ENCODE measurements at places on chromosomes 3 and 15.

DNA sequence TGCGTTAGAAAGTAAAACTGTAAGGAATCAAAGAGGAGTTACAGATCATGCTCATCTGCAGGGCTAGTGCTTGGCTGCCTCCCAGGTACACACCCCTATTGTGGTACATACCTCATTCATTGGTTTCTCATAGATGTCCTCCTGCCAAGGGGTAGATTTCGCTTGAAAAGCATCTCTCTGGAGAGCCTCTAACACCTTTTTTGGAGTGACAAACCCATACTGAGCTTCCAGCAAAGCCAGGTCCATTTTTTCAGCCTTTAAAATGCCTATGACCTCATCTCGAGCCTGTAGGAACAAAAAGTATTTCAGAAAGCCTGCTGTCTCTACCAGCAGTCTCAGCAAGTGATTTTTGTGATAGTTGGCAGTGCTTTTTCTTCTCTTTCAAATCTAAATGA is 112.1 kb downstream of the CMSS1 start:
- DNase-seq = peak; percentile 9

DNA sequence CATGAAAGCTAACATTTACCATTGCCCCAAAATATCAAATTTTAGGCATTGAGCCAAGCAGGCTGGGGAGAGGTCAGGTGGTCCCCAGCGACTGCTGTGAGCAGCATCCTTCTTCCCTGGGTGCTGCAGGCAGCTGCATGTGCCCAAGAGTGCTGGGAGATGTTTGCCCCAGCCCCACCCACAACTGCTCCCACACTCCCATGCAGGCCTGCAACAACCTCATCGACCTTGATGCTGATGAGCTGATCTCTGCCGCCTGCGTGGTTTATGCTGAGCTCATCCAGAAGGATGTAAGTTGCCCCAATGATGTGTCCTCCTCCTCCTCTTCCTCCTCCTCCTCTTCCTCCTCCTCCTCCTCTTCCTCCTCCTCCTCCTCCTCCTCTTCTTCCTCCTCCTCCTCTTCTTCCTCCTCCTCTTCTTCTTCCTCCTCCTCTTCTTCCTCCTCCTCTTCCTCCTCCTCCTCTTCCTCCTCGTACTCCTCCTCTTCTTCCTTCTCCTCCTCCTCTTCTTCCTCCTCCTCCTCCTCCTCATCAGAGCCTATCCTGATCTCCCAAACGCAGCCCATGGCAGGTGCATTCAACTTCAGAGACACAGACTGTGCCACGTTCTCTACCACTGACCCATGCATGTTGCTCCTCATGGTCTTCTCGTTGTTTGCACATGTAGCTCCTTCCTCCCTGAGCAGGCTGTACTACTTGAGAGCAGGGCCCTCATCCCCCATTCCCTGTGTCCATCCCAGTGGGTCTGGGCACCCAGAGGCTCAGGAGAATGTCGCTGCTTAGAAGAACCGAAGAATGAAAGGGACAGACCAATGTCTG is 15.1 kb downstream of the TBC1D21 start:
- no peak for DNase-seq

- DNase-seq = peak; percentile 55
These were observed 61.3 kb downstream of the VGLL4 start for GRCh38 chr3:11582191-11582968.

DNA sequence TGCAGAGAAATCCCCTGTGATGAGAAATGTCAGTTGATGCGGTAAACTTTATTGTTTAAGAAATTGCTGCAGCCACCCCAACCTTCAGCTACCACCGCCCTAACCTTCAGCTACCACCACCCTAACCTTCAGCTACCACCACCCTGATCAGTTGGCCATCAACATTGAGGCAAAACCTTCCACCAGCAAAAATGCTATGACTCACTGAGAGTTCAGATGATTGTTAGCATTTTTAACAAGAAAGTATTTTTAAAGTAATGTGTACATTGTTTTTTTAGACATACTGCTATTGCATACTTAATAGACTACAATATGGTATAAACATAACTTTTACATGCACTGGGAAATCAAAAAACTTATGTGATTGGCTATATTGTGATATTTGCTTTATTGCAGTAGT is 30.0 kb downstream of the U2SURP start:
- DNase-seq = no peak

- peak; percentile 37 for DNase-seq
These were observed 87.6 kb downstream of the LRIG1 start for GRCh38 chr3:66413151-66413751.

- DNase-seq = no peak
These were observed 47.7 kb downstream of the CADPS start for GRCh38 chr3:62827550-62827949.

GRCh38 chr3:120559242-120560061 is 36.7 kb upstream of the NDUFB4 start:
- peak; percentile 93 for DNase-seq

DNA sequence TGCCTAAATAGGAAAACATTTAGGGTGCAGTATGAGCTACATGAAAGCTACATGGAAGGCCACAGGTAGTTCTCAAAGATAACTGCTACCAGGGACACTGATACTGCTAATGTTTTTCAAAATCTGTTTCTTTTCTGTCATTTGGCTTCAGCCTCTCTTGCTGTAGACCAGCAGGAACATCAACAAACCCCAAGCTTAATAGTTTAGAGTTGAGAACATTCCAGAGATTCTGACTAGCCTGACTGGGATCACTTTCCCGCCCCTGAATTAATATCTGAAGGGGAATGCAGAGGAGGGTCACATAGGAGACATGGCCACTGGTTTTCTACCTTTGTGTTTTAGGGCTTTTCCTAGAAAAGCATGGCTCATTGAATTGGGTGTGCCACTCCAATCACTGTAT is 16.9 kb upstream of the C3orf38 start:
- DNase-seq = no peak

- peak; percentile 87 for DNase-seq
These were observed 139.0 kb downstream of the P3H2 start for GRCh38 chr3:189981668-189982067.

GRCh38 chr3:141152801-141153678 is 78.6 kb upstream of the PXYLP1 start:
- no peak for DNase-seq

- no peak for DNase-seq
These were observed 40.8 kb downstream of the TMEM45A start for GRCh38 chr3:100533176-100533575.

DNA sequence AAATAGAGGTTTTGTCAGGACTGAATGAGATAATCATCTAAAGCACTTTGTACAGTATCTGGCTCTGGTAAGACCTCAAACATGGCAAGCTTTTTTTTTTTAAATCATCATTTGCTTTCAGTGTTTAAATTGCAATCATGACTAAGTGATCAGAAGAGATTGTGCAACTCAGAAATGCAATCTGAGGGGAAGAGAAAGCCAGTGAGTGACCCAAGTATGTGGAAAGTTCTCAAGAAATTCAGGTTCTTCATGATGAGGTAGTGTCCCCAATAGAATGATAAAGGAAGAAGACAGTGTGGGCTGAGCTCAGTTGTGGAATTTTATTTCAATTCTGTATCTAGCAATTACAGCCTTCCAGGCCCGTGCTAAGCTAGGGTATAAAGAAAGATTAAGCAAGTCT is 132.2 kb upstream of the TBC1D5 start:
- DNase-seq = no peak

- no peak for DNase-seq
These were observed 124.1 kb upstream of the CHRM5 start for GRCh38 chr15:33844186-33844585.

DNA sequence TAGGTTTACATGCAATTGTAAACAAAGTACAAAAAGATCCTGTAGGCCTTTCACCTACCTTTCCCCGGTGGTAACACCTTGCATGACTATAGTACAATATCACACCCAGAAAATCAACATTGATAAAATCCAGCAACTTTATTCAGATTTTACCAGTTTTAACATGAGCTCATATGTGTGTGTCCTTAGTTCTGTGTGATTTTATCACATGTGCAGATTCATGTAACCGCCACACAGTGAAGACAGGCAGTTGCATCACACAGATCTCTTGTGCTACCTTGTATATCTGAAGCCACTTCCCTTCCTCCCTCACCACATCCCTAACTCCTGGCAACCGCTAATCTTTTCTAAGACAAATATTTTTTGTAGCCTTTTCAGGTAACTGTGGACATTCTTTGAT is 183.5 kb upstream of the C2CD4B start:
- DNase-seq = no peak

DNA sequence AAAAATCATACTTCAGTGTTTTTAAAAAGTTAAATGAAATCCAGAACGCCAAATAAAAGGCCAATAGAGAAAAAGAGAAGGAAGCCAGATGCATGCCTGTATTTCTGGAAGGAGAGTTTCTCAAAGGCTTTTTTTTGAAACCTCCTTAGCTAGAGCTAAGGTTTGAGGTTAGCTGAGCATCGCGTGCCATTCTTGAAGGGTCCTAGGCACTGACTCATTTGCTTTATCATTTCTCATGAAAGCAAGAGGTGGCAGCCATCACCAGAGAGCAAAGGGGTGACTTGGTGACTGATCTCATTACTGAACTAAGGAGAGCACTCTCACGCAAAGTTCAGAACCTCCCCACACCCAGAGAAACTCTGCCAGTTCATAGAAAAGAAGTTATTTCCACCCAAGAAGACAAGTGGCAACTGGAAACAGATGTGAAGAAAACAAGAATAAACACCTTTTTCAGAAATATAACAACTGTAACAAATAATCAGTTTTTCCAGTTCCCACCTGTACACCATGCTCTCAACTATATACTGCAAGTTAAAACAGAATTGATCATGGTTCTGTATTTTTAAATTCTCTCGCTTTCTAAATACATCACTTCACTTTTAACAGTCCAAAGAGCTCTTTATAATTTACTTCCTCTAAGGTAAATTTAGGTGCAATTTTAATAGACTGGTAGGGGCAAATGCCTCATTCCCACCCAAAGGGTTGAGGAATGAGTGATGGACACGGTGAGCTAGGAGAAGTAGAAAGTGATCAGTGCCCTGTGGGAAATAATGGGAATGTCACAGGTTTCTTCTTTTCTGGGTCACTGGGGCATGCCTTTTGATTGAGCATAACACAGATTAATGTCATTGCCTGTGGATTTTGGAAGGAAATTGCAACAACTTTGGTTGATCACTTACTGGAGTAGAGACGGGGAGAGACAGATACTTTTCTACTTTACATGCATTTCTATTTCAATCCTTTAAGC is 24.7 kb downstream of the GPR15 start:
- DNase-seq = no peak

DNA sequence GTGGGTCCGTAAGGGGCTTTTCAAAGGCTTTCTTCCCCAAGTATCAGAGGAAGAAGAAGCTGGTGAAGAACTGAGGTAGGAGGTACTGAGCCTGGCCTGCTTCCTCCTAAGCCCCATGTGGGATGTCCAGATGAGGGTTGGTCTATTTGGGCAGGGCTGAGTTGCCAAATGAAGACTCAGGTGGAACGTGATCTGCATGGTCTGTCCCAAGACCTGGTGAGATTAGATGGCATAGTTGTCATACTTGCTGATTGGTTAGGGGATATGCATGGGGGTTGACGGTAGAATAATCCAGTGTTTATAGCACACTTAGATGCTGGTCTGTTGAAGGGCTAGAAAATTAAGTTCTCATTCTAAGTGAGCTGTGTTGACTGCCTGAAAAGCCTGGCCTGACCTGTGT is 36.3 kb upstream of the BSN start:
- no peak for DNase-seq

- no peak for DNase-seq
These were observed 35.2 kb downstream of the EFCAB12 start for GRCh38 chr3:129393271-129393670.

DNA sequence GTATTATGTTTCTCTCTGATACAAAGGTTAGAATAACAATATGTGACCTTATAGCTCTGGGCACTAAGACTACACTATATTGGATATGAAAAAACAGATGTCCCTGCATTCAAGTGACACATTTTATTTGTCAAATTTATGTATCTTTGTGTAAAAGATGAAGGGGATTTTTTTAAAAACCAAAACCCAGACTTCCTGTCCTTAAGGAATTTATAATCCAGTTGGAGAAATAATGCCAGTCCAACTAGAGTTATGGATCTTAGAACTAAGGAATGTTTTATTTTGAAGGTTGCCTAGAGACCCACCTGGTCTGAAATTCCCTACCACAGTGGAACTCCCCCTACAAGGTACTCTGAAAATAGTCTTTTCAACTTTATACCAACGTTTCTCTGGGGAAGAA is 33.3 kb upstream of the PIK3CB start:
- DNase-seq = peak; percentile 35

GRCh38 chr3:58518291-58518789 is 18.6 kb downstream of the ACOX2 start:
- DNase-seq = no peak

GRCh38 chr15:66862111-66862939 is 160.3 kb downstream of the SMAD6 start:
- peak; percentile 17 for DNase-seq

DNA sequence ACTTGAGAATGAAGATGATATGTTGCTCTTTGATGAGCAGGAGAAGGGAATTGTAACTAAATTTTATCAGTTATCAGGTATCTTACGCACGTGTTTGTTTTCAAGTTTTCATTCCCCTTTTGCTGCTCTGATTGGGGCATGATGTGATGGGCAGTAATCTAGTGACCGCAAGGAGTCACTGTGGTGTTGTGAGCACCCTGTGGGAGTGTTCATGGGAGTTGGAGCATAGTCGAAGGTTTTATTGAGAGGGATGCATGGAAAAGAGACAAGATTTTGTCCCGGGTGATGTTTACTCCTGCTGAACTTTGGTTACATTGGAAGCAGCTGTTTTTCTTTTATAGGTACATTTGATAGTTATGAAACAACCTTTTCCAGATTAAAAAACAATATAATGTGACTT is 2.1 kb downstream of the FAN1 start:
- DNase-seq = peak; percentile 46

GRCh38 chr3:125125821-125126245 is 70.0 kb upstream of the HEG1 start:
- no peak for DNase-seq

- DNase-seq = peak; percentile 46
These were observed 45.9 kb upstream of the CP start for GRCh38 chr3:149267565-149267964.

GRCh38 chr3:111861391-111861790 is 2.3 kb downstream of the PHLDB2 start:
- no peak for DNase-seq

GRCh38 chr15:75622505-75622904 is 3.0 kb downstream of the SNUPN start:
- DNase-seq = no peak

GRCh38 chr3:131711114-131711768 is 208.5 kb upstream of the MRPL3 start:
- DNase-seq = peak; percentile 18

DNA sequence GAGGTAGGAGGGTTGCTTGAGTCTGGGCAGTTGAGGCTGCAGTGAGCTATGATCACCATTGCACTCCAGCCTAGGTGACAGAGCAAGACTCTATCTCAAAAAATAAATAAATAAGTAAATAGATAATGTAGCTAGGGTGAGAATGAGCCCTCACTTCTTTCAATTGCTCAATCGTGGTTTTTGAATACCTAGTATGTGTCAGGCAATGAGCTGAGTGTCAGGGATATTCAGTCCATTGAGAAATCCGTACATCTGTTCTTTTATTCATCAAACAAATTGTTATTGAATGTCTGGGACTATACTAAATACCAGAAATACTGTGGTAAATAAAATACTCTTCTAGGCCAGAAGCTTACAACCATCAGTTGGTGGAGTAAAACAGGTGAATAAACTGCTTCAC is 6.2 kb upstream of the ZNF148 start:
- peak; percentile 45 for DNase-seq

Measured in kidney tubule cell (primary cell).